ENCODE measurements at places on chromosomes 12 and 14. TPM values are rescaled to one million over a fixed set of nuclear protein-coding genes. Genes with fewer than 3 reads are reported as not detected.
A peak's percentile ranks its signal among the peaks of the same experiment; 100 is the strongest.

The CLEC4D gene
- total RNA-seq = not detected

The SSPN gene
- 13.2 TPM for total RNA-seq

The SLC7A8 gene
- total RNA-seq = 1.6 TPM

The KRT6C gene
- not detected for total RNA-seq

The TPPP2 gene
- total RNA-seq = not detected

The RNASE7 gene
- total RNA-seq = not detected

The FIGNL2 gene
- not detected for total RNA-seq

The PRB2 gene
- total RNA-seq = not detected

DNA sequence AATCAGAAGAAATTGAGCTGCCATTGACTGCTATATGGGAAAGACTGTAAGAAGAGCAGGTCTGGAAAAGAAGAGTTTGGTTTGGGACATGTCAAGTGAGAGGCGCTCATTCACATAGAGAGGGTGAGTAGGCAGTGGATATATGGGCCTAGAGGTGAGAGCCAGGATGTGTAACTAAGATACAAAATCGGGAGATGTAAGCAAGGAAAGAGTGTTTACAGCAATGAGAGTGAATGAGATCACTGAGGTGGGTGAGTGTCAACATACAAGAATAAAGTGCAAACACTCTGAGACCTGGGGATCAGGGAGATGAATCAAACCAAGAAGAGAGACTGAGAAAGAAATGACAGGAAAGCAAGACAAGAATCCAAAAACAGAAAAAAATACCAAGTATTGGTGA is 58.0 kb upstream of the RTRAF start:
- no peak for DNase-seq

GRCh38 chr14:78398216-78398615 is 228.0 kb downstream of the NRXN3 start:
- no peak for DNase-seq

DNA sequence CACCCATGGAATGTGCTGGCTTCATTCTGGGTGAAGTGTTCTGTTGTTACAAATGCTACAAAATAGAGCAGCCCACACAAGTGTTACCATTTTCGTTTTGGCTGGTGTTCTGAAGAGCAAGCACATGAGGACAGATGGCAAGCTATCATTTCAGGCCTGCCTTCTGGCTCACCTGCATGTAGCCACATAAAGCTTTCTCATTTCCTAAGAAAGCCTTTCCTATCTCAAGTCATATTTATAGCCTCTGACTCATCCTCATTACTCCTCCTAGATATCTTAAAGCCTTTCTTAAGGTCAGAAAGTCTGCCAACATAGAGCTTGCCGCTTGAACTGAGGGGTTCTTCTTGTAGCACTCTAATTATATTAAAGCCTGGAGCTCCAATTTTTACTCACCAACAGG is 89.0 kb downstream of the PTPRR start:
- DNase-seq = peak; percentile 10

- peak; percentile 65 for DNase-seq
Observed at GRCh38 chr12:64610660-64611340, 505 bp downstream of the RASSF3 start.

DNA sequence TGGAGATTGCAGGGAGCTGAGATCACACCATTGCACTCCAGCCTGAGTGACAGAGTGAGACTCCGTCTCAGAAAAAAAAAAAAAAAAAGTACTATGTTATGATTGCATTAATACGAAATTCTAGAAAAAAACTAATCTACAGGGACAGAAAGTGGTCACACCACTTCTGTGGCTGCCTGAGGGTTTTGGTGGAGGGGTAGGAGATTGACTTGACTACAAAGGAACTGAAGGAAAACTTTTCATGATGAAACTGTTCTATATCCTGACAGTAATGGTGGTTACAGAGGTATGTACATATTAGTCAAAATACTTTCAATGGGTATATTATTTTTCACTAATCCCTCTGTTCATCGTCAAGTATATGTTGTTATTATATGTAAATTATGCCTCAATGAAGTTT is 42.1 kb downstream of the FOXN3 start:
- no peak for DNase-seq

DNA sequence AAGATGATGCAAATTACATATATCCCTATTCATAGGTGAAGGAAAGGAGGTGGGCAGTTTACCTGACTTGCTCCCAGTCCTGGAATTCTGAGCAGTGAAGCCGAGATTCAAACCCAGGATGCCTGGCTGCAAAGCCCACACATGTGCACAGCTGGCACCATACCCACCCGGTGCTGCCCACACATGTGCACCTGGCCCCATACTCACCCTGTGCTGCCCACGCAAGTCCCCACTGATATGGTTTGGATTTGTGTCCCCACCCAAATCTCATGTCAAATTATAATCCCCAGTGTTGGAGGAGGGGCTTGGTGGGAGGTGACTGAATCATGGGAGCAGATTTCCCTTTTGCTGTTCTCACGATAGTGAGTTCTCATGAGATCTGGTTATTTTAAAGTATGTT is 179.2 kb upstream of the C14orf180 start:
- no peak for DNase-seq

DNA sequence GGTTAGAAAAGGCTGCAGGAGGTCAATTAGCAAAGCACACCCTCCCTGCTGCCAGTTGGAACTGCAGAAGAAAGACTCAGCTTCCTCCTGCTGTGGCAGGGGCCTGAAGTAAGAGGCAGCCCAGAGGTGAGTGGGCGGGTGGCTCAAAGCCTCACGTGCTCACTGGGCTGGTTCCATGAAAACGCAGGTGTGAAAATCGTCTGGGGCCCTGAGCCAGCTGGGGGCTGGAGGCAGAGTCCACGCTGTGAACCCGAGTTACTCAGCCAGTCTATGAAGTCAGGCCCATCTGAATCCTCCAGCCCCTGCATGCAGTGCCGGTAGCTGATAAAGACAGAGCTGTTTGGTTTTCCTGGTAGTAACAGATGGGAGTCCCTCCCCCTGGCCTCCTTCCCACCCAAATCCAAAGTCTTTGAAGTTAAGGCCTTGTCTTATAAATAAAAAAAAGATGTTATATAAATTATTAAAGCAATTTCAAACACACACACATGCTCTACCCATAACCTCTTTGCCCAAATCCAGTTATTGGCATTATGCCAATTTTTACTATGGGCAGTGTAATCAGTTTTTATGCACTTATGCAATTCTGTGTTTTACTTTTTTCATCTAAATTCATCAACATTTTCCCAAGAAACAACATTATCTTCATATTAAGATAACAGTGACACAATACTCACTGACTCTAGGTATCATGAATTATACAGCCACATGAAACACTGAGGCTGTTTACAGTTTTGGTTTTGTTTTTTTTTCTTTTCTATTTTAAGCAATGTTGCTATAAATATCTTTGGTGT is 57.9 kb upstream of the PNMA1 start:
- DNase-seq = no peak

GRCh38 chr12:46787496-46788055 is 38.2 kb downstream of the SLC38A4 start:
- DNase-seq = no peak

GRCh38 chr12:11856971-11857370 is 207.5 kb downstream of the ETV6 start:
- DNase-seq = no peak

DNA sequence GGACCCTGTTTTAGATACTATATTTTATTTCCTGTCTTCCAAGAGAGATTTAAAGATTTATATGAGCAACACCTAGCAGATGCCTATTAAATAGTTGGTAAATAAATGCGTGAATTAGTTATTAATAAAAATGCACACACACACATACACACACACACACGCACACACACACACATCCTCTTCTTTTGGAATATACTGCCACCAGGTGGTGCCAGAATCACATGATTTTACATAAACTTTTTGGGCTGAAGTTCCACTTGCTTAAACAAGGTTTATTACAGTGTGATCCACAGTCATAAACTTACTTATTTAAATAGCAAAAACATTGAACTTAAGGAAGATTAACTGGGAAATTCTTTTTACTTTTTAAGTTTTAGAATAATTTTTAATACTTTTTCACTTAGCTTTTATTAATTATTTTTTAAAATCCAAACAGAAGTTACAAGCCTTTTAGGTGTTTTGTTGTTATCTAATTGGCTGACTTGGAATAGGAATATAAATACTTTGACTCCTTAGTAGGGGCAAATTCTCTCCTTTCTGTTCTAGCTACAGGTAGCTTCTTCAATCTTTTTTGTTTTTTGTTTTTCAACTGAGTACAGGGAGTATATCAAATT is 17.5 kb downstream of the RAD51B start:
- peak; percentile 73 for DNase-seq

- no peak for DNase-seq
Observed at GRCh38 chr12:124583854-124584253, 16.4 kb upstream of the NCOR2 start.

DNA sequence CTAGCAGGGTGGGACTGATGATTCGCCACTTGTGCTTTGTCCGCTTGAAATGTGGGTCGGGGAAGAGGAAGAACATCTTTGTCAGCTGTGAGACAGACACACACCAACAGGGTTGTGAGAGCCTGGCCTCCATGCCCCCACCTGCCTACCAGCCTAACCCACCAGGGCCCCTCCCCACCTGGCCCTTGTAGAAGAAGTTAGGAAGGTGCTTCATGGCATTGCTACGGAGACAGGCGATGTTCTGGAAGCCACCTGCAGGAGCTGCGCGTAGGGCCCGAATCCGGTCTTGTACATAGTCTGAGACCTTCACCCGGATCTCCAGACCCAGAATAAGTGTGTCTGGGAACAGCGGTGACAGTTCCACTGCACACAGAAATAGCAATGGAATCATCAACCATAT is 2.3 kb downstream of the METTL1 start:
- DNase-seq = no peak

DNA sequence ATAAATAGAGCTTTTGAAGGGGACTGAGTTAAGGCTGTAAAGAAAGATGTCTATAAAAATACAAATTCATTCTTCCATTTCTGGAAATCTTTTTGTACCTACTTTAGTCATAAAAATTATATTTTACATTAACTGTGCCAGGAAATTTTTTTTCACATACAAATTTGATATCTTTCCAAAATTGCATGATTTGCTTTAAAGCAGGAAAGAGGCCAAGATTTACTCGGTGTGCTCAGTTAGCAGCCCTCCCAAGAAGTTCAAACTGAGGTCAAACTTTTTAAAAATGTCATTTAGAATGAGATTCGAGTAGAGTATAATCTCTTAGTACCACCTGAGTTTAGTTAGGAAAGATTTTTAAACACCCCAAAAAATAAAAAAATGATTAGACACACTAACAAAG is 173.2 kb upstream of the GRIP1 start:
- DNase-seq = no peak

GRCh38 chr12:8685051-8685450 is 12.7 kb upstream of the RIMKLB start:
- no peak for DNase-seq

DNA sequence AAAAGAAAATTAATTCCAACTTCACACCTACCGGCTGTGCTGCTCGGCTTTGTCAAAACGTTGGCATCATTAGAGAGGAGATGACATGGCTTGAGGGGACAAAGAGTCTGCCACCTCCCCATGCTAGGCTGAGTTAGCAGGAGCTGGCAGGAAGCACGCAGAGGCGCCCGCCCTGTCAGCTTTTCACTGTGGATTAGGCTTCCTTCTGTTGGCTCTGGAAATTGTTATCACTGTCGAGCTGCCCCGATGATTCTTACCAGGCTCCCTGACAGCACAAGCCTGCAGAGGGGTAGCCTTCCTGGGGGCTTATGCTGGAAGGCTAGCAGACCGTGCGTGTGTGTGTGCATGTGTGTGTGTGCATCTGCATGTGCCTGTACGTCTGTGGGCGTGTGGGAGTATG is 490.9 kb upstream of the TBX3 start:
- no peak for DNase-seq

GRCh38 chr12:67367843-67368242 is 98.7 kb downstream of the CAND1 start:
- DNase-seq = no peak

- no peak for DNase-seq
Observed at GRCh38 chr14:56650048-56650447, 70.5 kb downstream of the TMEM260 start.

GRCh38 chr14:32244404-32244803 is 41.3 kb upstream of the RNU6-8 start:
- no peak for DNase-seq

DNA sequence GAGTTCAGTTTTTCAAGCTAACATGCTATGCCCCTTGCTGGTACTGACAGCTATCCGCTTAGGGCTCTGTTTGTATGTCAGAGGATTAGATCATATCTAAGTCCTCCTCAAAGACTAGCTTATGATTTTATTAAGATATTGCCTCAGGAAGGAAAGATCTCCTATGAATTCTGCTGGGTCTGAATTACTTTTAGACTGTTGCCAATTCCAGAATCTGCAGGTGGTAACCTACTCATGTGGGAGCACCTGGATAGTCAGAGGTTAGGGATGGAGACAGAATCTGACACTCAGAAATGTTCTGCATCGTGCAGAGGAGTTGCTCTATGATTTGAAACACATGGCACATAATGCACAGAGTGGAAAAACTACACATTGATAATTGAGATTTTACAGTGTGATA is 843.4 kb downstream of the SLC6A15 start:
- DNase-seq = no peak

- DNase-seq = peak; percentile 59
Observed at GRCh38 chr12:110073049-110073831, 24.9 kb upstream of the C12orf76 start.

- DNase-seq = no peak
Observed at GRCh38 chr12:21117995-21118394, 13.0 kb upstream of the SLCO1B1 start.

DNA sequence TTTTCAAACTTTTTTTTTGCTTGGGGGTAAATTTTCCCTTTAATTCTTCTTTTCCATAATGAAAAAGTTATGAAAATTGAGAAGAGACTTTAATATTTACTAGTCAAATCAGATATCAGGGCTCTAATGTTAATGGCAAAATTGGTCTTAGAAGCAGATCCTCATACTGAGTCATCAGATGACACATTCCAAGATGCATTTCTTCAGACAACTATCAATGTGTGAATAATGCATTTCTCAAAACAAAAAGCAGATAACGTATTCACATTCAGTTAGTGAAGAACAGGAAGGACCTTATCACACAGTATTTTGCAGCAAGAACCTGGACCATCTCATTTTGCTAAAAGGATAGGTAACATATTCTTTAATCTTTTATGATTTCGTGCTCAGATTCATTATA is 130.7 kb downstream of the GPHN start:
- peak; percentile 35 for DNase-seq

- DNase-seq = no peak
Observed at GRCh38 chr12:130482448-130482847, 144.8 kb downstream of the PIWIL1 start.
